ENCODE measurements at places on chromosomes 11 and 22. TPM values are rescaled to one million over a fixed set of nuclear protein-coding genes. Genes with fewer than 3 reads are reported as not detected.

GRCh38 chr11:43135966-43136534, 175.7 kb upstream of the API5 start:
- DNase-seq: no peak

Gene KRTAP5-7
- 0.25 TPM for total RNA-seq

Gene SCGB2A2
- not detected for total RNA-seq

Gene NF2
- 42.1 TPM for total RNA-seq

DNA sequence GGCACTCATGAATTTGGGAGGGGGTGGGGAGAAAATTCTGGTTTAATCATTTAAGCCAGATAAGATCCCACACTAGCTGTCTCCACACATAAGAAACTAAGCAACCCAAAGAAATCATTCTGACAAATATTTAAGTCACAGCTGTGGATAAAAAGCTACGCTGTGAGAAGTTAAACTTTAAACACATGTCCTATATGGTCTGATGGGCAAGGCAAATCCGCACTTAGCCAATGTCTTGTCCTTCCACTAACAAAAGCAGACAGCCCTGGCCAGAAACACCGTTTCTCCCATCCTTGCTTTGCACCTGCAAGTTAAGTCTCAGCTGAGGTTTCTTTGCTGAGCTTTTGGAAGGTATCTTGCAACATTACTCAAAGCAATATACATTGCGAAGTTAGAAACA, 68.0 kb downstream of the ETS1 start:
- no peak for DNase-seq

Gene C11orf42
- total RNA-seq: not detected

DNA sequence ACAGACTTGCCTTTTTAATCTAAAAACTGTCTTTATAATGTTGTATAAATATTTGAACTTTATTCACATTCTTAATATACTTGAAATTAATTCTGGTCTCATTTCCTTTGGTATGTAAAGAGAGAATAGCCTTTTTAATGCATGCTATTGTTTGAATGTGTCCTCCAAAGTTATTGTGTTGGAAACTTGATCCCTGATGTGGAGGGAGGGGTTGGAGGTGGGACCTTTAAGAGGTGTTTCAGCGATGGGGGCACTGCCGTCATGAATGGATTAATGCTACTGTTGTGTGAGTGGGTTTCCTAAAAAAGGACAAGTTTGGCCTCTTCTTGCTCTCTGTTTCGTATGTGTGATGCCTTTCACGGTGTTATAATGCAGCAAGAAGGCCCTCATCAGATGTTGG, 131.7 kb downstream of the DDX10 start:
- no peak for DNase-seq

- DNase-seq: no peak
Observed at GRCh38 chr11:65906602-65907001, 6.4 kb upstream of the FOSL1 start.

DNA sequence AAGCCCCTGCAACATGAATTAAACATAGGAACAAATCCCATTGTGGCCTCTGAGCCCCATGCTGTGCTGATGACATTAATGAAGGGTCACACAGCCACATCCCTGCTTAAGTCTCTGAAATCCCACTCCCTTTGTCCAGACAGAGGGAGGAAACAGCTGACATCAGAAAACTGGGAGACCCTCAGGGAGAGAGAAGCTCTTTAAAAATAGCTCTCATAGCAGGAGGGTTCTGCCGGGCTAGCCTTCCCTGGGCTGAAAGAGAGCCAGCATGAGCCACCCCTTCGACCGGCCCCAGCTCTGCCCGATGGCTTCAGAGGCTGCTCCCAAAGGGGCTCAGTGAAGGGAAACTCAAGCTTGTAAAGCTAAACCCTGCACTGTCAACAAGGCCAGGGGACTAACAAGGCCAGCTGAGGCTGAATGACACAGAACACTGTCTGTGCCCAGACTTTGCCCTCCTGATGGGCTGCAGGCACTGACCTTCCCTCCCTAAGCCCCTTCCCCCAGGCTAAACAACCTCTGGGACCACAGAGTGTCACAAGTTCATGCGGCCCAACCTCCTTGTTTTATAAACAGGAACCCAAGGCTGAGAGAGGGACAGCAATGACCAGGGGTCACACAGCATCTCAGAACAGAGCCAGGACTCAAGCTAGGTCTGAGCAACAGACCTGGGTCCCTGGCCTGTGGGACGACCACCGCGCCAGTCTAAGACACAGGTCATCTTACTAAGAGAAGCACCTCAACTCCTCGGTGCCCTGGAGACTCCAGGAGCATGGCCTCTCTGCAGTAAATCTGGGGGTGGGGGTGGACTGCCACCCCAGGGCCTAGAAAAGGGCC, 163.8 kb downstream of the CHST1 start:
- no peak for DNase-seq

- no peak for DNase-seq
Observed at GRCh38 chr22:24367841-24368240, 59.6 kb upstream of the ADORA2A start.

DNA sequence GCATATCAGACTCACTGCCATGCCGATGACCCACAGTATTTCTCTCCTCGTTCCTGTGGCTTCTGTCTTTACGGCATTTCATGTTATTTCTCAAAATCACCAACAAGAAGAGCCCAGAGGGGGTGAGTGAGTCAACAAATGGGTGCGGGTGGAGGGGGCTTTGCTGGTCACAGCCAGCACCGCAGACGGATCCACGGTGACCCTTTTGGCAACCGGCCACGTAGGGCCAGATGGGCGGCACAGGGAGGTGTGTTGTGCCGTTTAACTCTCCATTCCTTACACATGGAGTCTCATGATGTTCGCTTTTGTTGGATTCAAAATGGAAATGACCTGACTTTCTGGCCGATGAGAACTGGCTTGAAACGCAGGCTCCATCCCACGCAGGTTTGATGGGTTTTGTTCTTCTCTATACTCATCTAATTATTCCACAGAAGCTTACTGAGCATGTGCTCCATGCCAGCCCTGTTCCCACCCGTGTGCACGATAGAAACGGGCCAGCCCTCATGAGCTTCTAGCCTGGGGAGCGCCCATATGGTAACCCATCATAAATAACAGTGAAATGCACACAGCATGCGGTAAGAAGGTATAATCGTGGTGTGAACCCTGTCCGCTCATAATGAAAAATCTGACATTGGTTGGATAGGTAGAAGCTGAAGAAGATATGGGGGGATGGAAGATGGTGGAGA, 319.9 kb downstream of the BRD1 start:
- no peak for DNase-seq

- no peak for DNase-seq
Observed at GRCh38 chr11:116580799-116581198, 192.0 kb downstream of the BUD13 start.

DNA sequence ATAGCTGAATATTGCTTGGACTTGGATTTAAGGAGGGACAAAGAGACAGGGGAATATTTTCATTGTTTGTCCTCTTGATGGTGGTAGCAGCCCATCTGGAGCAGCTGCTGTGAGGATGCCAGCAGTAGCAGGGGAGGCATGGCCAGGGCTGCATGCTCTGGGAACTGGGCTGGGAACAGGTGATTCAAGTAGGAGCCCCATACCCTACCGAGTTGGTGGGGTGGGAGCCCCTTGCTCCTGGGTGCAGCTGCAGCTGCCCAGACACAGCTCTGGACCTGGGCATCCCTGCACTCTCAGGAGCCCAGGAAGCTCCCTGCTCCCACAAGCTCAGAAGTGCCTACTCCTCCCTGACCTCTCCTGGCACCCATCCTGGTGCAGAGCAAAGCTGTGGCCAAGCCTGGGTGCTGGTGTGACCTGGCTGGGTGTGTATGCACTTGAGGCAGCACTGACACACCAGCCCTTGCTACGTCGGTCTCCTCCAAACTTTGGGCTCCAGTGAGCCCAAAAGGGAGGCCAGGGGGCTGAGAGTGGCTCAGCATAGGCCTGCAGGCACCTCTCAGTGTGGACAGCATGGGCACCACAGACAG, 341.8 kb upstream of the CCDC179 start:
- no peak for DNase-seq

Gene STARD10
- 51.1 TPM for total RNA-seq

DNA sequence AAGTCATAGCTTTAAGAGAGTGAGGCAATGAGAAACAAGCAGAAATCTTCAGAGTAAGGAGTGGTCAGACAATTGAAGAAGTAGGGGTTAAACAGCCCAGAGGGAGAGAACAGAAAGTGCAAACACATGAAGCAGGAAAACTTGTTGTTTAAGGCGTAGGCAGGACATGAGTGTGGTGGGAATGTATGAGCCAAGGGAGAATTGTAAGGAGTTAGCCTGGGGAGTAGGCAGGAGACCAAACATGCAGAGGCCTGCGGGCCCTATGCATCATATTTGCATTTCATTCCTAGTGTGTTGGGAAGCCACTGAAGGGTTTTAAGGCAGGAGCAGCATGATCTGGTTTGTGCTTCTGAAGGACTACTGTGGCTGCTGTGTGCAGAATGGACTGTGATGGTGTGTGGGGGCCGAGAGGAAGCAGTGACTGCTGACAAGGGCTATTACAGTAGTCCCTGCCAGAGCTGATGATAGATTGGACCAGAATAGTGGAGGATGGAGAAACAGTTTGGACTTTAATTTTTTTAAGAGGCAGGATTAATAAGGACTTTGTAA, 179.9 kb upstream of the C11orf87 start:
- DNase-seq: no peak

Gene OR2AG1
- total RNA-seq: not detected

DNA sequence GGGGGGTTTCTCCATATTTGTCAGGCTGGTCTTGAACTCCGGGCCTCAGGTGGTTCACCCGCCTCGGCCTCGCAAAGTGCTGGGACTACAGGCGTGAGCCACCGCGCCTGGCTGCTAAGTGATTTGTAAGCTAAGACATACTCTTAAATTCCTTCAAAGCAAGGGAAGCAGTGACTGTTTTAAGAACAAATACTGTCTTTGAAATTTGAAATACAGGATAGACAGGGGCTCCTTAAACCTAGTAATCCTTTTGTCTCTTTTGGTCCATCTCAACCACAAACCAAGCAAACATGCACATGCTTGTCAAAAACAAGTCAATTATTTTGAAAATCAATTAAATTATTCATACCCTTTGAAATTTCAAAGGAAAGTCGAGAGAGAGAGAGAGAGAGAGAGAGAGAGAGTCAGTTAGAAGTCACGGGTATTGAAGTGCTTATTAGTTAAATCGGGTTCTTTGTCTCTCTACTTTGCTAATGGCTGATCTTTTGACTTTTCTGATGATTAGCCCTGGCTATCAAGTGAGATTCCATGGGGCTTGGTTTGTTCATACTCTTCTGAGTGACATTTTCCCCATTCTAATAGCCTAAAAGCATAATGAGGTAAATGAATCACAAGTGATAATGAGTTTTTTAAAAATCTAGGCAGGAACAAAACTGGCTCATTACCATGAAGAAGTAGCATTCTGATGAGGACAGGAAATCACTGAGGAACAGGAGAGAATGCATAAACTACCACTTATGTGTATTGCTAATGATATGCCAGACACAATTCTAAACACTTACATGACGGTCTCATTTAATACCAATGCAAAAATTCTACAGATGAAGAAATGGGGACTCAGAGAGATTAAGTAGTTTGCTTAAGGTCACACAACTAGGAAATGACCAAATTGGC, 48.0 kb downstream of the MCHR1 start:
- no peak for DNase-seq

GRCh38 chr11:72738199-72739141, 13.7 kb downstream of the ARAP1 start:
- no peak for DNase-seq

Gene YDJC
- 25.3 TPM for total RNA-seq

Gene FOLR1
- total RNA-seq: 0.44 TPM

- DNase-seq: peak; percentile 32
Observed at GRCh38 chr11:134562941-134563471, 151.0 kb upstream of the B3GAT1 start.

Gene TSPAN32
- 1.2 TPM for total RNA-seq

- DNase-seq: no peak
Observed at GRCh38 chr11:10918275-10918674, 60.4 kb upstream of the ZBED5 start.

Gene MYO18B
- 0.04 TPM for total RNA-seq
